ENCODE measurements at places on chromosomes 2 and 18.

DNA sequence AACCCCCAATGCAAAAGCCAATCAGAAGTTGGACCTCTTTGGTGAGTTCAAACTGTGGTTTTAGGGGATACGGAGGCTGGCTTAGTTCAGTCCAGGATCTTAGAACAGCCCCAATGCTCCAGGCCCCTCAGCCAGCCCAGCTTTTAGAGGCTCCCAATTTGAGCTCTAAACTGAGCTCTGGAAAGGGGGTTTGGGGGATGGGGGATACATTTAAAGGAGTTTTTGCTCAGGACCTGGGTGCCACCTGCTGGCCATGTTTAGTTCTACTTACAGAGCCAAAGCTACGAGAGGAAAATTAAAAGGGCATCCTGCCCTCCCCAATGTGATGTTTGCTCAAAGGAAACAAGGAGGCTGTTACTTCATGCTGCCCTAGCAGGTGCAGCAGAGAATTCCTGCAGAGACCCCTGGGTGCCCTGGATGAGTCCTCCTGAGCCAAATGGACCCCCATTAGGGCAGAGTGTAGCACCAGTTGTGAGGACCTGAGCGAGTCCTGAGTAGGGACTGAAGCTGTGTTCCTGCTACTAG, 15.9 kb upstream of the TMEM214 start:
- peak; percentile 10 for DNase-seq

DNA sequence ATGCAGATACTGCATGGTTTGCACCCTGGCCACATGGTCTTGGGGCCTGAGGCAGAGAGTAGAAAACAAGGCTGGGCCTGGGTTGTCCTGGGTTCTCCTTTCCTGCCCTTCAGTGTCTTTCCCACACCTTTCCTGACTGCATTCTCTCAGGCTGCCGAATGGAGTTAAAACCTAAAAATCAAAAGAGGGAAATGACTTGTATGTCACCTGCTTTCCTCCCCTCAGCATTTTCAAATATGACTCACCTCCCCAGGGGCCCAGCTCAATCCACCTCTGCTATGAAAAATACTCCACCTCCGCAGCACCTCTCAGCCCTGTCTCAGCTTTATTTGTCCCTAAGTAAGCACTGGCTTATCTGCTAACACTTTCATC, 457.8 kb upstream of the MEX3C start:
- DNase-seq: no peak

GRCh38 chr2:205574001-205574400, 108.3 kb upstream of the NRP2 start:
- no peak for DNase-seq

GRCh38 chr2:133489641-133490410, 78.4 kb downstream of the NCKAP5 start:
- DNase-seq: no peak

GRCh38 chr2:32061973-32062861, 1.1 kb upstream of the SPAST start:
- peak; percentile 8 for DNase-seq

- DNase-seq: no peak
Measured at GRCh38 chr2:37378411-37378810, 34.0 kb downstream of the QPCT start.

- peak; percentile 34 for DNase-seq
Measured at GRCh38 chr2:115165529-115166109, 723.2 kb downstream of the DPP10 start.

- DNase-seq: no peak
Measured at GRCh38 chr2:185384822-185385560, 353.6 kb upstream of the FSIP2 start.

GRCh38 chr2:171923206-171923605, 945 bp downstream of the HAT1 start:
- no peak for DNase-seq

DNA sequence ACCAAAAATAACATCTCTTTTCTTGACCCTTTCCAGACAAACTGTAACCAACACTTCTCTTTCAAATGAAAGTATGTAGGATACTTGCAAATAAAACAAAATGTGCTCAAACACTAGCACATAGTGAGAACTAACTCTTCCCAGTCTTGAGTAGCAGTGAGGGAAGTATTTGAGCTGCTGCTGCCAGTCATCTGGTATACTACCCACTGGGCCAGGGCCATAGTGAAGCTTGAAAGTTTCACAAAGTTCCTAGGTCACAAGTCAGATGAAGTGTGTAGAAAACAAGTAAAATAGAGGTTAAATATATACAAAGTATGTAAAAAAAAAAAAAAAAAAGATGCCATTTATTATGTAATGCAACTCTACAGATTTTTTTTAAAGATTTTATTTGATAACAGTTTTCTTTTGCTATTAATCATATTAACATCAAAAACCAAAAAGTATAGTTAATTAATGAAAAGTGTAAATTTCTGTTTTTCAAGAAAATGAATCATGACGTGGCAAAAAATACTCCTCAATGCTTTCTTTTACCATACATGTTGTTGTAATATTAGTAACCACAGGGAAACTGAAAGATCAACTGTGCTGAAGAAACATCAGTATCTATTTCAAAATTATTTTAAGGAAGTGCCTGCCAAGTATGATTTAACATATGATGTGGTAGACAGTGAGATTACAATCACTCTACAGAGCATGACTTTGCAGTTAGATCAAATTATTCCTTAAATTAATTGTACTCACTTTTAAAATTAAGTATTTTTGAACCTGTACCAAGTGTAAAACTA, 21.6 kb upstream of the TRIB2 start:
- DNase-seq: no peak
